Renal cortical epithelial cell (primary cell): ENCODE measurements at places on chromosomes 2 and 18.

DNA sequence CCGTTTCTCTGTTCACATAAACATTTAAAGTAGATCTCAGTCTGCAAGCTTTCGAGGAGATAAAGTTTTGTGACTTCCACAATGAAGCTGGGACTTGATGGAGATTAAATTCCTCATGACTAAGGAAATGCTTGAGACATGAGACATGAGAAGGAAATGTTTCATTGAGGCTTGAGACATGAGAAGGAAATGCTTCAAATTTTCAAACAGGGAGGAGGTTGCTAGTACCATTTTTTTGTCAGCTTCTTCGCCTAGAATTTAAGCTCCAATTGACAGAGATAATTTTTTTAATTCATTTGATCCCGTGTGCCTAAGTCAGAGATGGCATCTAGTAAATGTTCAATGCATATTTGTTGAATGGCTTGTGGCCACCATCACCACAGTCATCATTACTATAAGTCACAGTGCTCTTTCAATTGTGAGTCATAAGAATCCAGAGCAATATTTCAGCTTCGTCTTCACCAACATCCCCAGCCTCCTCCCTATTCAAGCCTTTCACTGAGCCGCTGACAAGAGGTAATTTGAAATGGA, 543 bp upstream of the MARCHF4 start:
- DNase-seq: peak; percentile 75

- DNase-seq: no peak
These were observed 268.7 kb upstream of the SETBP1 start for GRCh38 chr18:44411976-44412375.

DNA sequence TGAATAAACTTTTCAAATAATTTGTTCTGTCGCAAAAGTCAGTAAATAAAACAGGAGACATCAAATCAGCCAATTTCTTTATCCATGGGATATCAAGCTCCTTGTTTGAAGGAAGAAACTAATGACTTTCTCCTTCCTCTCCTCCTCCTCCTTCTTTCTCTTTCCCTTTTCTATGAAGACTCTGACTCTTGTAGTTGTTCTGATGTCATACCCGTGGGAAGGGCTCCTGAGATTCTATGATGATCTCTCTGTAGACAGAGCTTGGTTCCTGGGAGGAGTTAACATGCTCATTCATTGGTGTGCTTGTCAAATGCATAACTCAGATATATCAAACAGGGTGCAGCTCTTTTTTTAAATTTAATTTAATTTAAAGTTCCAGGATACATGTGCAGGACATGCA, 118.7 kb upstream of the KCTD1 start:
- DNase-seq: no peak

- DNase-seq: peak; percentile 9
These were observed 36.5 kb upstream of the HTR2B start for GRCh38 chr2:231161252-231161839.

DNA sequence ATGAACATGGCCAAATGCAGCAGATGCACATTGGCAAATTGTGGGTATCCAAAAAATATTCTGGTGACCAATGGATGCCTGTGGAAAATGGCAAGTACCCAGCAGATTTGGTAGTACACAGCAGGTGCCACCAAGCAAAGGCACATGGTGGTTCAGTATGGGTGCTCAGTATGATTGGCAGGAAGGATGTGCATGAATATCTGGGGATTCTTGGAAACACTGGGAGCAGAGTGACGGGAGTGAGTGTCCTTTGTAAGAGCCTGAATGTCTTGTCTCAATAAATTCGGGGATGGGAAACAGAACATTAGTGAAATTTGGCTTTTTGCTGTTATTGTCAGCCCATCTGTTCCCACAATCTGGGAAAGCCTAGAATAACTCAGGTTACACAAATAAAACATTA, 36.8 kb upstream of the ACADL start:
- no peak for DNase-seq

- DNase-seq: no peak
These were observed 27.7 kb downstream of the POLE4 start for GRCh38 chr2:74985978-74986609.

- DNase-seq: peak; percentile 60
These were observed 87.8 kb downstream of the CALCRL start for GRCh38 chr2:187360286-187360685.

GRCh38 chr18:77108821-77109647, 23.5 kb downstream of the MBP start:
- no peak for DNase-seq

DNA sequence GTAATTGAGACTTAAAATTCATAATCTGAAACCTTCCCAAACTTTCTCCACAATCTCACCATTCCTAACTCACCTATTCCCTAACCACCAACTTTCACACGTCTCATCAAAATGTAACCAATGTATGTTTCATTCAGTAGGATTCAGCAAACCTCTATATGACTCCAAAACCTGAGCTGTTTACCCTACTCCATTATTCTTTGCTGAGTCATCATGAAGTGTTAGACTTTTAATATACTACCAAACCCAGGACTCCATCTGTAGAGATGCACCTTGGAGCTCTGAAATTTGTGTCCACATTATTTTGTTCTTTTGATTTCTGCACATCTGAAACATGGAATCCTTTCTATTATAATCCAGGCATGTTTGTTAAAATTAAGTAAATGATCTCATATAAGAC, 727.0 kb upstream of the PIK3C3 start:
- no peak for DNase-seq

DNA sequence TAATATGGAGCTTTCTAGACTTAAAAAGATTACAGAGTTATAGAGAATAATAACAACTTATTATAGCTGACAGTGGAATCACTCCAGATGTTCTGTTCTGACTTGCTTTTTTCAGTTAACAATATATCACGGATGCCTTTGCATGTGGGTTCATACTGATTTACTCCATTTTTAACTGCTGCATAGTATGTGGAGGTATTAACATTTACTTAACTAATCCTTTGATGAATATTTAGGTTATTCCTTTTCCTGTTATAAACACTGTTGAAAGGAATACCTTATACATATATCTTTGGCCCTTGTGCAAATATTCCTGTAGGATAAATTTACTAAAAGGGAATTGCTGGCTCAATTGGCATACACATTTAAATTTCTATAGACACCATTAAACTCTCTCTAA, 33.1 kb upstream of the ZFP36L2 start:
- DNase-seq: no peak

DNA sequence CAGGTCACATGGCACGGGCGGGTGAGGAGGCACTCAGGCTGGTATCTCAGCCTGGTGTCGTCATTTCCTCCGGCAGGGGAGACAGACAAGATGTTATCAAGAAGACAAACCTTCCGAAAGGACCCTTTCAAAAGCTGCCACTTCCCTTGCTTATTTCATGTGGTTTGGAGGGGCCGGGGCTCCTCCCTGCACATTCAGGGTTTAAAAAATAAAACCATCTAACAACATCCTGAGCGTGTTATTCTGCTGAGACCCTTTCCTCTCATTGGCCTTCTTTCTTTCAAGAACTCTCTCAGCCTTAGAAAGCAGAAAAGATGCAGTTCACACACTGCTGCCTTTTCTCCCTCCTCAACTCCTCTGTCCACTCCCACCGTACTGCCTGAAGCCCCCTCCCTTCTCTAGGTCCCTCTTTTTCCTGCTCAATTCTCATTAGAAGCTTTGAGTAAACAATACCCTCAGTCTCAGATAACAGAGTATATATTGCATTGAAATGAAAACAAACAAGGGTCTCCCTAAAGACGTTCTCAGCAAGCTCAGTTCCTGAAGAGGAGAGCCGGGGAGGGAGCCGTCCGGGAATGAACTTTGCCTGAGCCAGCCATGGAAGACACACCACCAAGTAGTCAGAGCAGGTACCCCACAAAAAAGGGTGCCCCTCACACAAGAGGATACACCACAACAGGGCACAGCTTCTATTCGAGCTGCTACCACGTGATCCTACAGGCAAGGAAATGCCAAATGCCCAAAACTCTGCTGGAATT, 9.7 kb downstream of the SMAD7 start:
- DNase-seq: no peak

GRCh38 chr2:99935662-99936061, 206.7 kb downstream of the AFF3 start:
- DNase-seq: no peak

GRCh38 chr2:31433541-31433940, 19.0 kb upstream of the XDH start:
- peak; percentile 54 for DNase-seq

- DNase-seq: peak; percentile 57
These were observed 190.4 kb upstream of the CRIM1 start for GRCh38 chr2:36165132-36165531.

DNA sequence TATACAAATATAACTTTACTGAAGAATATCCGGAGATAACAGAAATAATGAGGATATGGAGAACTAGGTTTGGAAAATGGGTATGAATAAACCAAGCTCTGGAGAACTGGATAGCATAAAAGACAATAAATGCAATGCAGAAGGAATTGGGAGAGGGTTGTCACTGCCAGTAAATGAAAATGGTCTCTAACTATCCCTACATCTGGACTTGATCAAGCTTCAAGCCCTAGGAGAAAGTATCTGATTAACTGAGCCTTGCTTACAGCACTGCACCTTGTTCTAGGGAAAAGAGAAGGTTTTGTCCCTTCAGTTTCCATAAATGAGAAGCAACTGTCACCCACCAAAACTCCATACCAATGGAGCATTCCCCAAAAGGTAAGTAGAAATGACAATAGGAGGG, 514.6 kb upstream of the ZEB2 start:
- DNase-seq: no peak

DNA sequence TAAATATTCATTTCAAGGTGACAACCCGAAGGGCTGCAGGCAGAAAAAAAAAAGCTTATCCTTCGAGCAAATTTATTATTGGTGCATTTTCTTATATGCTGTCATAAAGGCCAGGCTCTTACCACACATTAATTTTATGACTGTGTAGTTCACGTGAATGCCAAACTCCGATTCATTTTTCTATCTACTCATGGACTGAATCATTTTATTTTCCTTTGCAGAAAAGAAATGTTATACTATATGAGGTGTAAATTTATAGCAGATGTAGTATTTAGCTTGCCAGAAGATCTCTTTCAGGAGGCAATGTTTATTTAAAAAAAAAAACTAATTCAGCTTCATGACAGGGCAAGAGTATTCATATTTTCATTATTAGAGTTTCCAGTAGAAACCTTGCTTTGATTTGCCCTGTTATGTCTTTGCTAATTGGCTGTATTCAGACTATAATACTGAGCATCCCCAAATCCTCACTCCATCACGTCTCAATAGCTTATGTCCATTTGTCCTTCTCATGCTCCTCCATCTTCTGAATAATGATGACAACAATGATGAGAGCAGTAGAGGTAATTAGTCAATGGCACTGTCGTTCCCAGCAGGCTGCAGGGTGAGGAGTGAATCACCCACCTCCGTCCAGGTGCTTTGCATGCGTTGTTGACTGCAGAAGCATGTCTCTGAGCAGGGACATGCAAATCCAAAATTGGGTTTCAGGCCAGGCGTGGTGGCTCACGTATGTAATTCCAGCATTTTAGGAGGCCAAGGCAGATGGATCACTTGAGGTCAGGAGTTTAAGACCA, 101.1 kb upstream of the RAB12 start:
- DNase-seq: no peak

DNA sequence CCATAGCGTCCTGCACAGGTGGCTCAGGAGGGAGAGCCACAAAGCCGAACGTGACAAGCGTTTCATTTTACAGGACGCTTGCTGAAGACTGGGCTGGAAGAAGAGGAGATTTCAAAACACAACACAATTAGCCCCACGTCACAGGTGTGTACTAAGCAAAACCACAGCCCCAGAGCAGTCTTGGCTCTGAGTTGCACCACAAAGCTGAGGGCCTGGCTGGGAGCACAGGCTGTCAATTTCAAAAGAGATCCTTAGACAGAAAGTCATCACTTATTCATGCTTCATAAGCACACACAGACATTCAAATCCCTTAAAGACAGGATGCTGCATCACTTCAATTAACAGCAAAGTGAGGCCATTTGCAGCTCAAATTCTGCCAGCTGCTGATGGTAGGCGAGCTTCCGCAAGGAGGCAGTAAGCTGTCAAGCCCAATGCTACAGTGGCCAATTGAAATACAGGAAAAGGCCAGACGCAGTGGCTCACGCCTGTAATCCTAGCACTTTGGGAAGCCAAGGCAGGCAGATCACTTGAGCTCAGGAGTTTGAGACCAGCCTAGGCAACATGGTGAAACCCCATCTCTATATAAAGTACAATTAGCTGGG, 79.6 kb downstream of the SKA1 start:
- peak; percentile 0 for DNase-seq

GRCh38 chr2:223262946-223263345, 211.0 kb downstream of the KCNE4 start:
- DNase-seq: peak; percentile 75

- DNase-seq: no peak
These were observed 108.9 kb downstream of the CD226 start for GRCh38 chr18:69838620-69839411.

- peak; percentile 65 for DNase-seq
These were observed 20.0 kb downstream of the GREB1 start for GRCh38 chr2:11553661-11554398.

- no peak for DNase-seq
These were observed 182.9 kb upstream of the RMP24 start for GRCh38 chr18:35789543-35789942.

GRCh38 chr18:71011389-71011788, 722.5 kb downstream of the SOCS6 start:
- DNase-seq: no peak

DNA sequence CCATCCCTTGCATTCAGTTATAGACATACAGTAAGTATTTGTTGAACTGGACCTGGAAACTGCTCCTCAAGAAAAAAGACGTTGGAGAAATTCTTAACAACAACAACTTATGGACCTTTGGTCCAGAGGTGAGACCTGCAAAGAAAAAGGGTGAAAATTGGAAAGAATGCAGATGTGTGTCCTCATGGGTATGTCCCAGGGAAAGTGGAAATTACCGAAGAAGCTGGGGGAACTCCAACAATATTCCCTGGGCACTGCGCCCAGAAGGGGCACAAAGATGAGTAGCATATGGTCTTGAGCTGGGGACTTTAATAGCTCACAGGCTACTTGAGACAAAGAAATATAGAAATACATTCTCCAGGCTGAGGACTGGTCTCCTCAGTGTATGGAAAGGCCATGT, 35.5 kb upstream of the YWHAQ start:
- no peak for DNase-seq

GRCh38 chr2:24930768-24931167, 10.7 kb upstream of the ADCY3 start:
- no peak for DNase-seq

DNA sequence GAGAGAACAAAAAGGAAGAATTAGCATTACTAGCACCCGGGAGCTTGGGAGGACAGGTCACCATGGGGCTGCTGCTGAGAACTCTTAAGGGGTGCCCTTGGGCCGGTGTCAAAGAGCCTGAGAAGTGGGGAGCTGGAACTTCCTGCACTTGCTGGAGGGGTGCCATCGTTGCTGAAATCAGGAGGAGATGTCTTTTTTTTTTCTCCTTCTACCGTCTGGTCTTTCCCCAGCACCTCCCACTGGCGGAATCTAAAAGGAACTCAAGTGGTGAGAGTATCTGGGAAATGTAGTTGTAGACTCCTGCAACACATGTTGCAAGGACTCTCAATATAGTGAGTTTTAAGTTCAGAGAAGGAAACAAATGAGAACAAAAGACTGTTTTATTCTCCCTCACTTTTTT, 6.1 kb upstream of the AMMECR1L start:
- DNase-seq: no peak
